ENCODE measurements at places on chromosomes 2 and 18.

- DNase-seq: no peak
These were observed 1309.8 kb upstream of the NRXN1 start for GRCh38 chr2:52341732-52342131.

GRCh38 chr2:109736177-109736827 is 57.8 kb upstream of the RGPD5 start:
- DNase-seq: peak; percentile 30

DNA sequence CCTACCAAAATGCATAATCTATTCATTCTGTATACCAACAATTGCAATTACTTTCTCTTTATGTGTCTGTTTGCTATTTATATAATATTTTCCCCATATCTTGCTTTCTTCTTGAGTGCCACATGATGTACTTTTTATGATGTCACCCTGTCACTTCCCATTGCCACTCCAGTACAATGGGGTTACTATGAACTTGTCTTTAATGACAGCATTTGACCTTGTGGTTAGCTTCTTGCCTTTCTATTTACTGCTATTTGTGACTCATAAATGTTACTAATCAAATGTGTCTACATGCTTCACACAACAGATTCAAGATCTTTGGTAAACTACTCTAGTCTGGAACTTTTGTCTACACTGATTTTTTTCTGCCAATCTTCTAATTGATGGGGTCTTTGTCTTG is 486.3 kb downstream of the NR4A2 start:
- DNase-seq: no peak

DNA sequence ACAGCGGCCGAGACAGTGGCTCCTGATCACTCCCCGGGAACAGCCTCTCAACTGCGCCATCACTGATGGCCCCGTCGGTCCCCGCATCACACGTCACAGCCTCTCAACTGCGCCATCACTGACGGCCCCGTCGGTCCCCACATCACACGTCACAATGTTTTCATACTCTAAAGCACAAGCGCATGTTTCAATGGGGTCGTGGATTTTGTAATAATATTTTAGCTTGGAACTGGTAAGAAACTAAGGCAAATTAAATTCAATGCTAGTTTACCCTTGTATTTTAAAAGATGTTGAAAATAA is 44.2 kb upstream of the CTDP1 start:
- no peak for DNase-seq

DNA sequence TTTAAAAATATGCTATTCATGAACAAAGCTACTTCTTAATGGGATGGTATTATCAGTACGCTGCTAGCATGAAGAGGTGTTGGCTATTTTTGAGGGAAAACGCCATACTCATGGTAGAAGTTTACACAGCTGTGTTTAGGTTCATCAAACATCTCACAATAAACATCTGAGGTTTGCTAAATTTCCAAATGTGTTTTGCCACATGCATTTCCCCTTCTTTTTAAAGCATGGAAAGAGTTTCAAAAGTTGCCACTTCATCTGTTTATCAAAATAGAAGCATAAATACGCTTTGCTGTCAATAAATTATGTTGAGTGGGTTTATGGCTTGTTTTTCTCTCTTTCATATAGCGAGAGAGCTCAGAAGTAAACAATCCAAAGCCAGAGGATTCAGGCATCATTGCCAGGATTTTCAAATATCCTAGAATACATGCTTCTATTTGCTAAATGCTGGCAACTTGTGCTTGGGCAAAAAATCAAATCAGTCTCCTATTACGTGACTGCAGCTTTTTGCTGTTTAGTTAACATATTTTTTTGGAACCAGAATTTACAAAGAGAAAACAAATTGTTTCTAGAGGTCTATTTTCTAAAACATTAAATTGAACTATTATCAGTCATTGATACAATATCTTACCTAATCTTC is 1919.9 kb upstream of the LRRTM1 start:
- no peak for DNase-seq

DNA sequence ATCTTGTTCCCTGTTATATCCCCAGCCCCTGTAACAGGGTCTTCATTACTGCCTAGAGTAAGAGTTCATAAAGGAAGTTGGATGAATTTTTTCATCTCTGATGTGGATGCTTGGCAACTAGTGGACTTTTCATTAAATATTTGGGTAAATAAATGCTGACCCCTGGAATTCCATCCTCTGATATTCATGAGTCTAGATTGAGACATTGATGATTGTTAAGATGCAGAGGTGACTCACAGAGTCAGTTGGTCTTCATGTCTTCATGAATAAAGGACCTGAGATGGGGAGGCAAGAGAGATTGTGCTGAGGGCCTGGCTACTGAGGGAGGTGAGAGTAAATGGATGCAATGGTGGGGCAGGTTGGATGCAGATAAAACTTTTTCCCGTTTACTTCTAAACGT is 132.7 kb upstream of the NT5C1B start:
- DNase-seq: no peak

- DNase-seq: no peak
These were observed 197.6 kb upstream of the CHST9 start for GRCh38 chr18:27382567-27383216.

DNA sequence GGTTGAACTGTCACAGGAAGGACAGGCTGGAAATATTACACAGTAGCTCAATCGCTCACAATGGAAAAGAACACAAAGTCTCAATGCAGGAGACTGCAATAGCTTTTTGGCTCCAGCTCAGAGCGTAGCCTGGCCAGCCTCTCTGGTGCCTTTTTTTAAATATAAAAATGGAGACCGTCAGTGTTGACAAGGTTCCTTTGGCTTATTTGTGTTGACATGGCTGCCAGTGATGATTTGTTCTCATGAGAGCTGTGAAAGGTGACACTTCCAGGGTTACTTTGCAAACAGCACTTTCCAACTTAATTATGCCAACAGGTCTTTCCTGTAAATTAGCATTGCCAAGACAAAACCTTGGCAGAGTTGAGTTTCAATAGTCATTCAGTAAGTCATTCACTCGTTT is 70.8 kb downstream of the KCNE4 start:
- no peak for DNase-seq

GRCh38 chr2:43441195-43441594 is 154.6 kb downstream of the THADA start:
- DNase-seq: no peak

DNA sequence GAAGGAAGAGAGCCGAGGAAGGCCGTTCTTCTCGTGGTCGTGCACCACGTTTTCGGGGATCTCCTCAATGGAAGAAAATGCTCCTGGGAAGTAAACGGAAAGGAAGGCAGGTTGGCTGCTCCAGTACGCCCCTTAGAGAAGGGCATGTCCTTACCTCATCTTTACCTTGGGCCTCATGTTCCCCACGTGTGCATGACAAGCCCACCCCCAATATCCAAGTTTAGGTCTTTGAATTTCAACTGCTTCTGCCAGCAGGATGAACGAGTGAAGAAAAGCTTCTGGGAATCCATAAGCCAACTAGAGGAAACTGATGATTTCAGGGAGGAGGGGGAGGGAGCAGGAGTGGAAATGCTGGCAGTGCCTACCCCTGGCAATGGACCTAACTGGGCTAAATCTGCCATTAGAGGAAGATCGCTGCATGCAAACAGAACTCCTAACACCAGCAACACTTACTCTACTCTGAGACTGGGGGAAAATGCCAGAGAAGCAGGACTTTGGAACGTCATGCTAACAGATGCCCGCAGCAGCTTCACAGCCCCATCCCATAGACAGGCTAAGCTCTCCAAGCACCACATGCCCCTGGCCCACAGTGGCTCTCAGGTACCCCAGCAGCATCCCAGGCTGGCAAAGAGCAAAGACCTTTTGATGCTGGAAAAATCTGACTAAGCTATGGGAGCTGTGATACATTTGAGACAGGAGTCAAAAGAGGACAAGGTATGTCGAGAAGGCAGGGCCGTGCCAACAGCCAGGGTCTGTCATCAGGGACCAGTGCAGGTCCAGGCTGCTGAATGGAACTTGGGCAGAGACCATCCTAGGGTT is 21.7 kb downstream of the CHST10 start:
- DNase-seq: no peak

DNA sequence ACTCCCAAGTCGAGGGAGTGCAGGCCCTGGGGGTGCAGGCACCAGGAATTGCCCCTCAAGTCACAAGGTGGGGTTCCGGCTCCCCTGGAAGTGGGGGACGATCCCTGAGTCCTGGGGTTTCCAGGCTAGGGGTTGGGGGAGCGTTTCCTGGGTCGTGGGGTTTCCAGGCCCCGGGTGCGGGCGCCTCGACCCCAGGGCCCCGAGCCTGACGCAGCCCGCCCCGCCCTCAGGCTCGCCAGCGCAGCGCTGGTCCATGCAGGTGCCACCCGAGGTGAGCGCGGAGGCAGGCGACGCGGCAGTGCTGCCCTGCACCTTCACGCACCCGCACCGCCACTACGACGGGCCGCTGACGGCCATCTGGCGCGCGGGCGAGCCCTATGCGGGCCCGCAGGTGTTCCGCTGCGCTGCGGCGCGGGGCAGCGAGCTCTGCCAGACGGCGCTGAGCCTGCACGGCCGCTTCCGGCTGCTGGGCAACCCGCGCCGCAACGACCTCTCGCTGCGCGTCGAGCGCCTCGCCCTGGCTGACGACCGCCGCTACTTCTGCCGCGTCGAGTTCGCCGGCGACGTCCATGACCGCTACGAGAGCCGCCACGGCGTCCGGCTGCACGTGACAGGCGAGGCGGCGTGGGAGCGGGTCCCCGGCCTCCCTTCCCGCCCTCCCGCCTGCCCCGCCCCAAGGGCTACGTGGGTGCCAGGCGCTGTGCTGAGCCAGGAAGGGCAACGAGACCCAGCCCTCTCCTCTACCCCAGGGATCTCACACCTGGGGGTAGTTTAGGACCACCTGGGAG is 12.0 kb downstream of the SIGLEC15 start:
- peak; percentile 58 for DNase-seq

GRCh38 chr2:194602750-194603149 is 1054.3 kb upstream of the SLC39A10 start:
- no peak for DNase-seq

- peak; percentile 22 for DNase-seq
These were observed 36.7 kb downstream of the SLC9A4 start for GRCh38 chr2:102509749-102510148.

GRCh38 chr2:102024410-102024809 is 32.6 kb downstream of the IL1R2 start:
- no peak for DNase-seq

- no peak for DNase-seq
These were observed 8.1 kb upstream of the TMEM200C start for GRCh38 chr18:5903386-5903785.

GRCh38 chr2:152573168-152573567 is 144.1 kb downstream of the PRPF40A start:
- peak; percentile 90 for DNase-seq

- DNase-seq: no peak
These were observed at the start of gene SGPP2 for GRCh38 chr2:222424276-222424728. TSS of gene SGPP2 (plus strand) at chr2:222424543. CDS start at chr2:222424603, 60 bp downstream.

DNA sequence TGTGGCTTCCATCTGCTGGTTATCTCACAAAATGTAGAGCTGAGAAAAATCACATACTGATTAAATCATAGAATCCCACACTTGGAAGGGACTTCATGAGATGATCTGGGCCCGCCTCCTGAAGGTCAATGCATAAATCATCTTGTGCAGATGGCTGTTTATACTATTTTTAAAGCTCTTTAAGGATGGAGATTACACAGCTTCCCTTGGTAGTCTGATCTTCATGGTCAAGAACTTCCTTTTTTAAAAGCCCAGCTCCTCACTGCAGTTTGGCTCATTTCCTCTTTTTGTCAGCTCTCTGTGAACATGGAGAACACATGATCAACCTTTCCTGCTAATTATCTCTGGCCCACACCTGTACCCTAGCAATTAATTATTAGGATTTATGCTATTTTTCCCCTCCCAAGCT is 25.9 kb downstream of the GCG start:
- DNase-seq: no peak

GRCh38 chr2:98084151-98084868 is 2.7 kb upstream of the VWA3B start:
- DNase-seq: no peak

GRCh38 chr18:26207937-26208336 is 18.3 kb upstream of the TAF4B start:
- no peak for DNase-seq

DNA sequence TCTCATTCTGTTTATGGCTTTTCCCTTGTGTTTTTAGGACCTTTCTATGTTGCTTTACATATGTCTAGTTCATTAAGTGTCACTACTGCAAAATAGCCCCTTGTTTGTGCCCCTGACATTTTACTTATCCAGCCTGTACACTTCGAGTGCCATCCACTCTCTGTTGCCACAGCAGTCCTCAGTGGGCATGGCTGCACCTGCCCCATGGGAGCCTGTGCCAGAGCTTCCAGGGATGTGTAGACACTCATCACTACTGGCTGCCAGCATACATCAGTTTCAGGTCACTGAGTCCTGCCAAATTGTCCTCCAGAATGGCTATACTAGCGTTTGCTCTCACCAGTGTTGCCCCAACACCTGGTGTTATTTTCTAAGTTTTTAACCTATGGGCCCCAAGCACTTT is 80.4 kb downstream of the ARMC9 start:
- no peak for DNase-seq

DNA sequence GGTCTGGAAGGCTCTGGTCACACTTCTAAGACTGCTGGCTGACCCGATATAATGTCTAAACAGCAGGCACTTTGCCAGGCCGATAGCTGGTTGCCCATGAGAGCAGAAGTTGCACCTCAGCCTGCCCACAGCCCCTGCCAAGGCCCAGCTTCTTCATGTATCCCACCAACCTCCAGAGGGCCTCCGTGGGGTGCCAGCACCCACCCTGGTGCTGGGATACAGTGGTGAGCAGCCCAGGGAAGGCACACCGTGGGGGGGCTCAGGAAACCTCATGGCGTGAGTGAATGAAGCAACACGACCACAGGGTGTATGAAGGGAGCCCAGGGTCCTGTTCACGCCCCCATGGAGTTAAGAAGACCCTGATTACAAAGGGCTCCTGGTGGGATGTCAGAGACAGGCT is 16.2 kb upstream of the GLI2 start:
- no peak for DNase-seq

GRCh38 chr2:168432565-168433186 is 23.4 kb upstream of the CERS6 start:
- DNase-seq: peak; percentile 82

GRCh38 chr18:48597671-48598070 is 58.8 kb downstream of the CTIF start:
- no peak for DNase-seq

DNA sequence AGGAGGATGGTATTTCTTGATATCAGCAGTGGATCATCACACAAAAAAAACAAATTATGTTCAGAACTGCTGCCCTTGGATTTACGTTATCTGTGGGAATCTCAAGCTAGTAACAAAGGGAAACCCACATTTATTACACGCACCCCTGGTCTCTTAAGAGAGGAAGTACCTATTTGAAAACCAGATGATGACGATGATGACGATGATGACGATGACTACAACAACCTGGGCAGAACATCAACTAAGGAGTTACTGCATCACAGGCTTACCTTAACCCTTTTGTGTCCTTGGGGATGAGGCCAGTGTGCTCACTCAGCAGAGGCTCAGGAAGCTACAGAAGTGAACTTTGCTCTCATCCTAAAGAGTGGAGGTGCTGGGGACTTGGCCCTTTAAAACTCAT is 169.4 kb downstream of the FSHR start:
- DNase-seq: no peak

DNA sequence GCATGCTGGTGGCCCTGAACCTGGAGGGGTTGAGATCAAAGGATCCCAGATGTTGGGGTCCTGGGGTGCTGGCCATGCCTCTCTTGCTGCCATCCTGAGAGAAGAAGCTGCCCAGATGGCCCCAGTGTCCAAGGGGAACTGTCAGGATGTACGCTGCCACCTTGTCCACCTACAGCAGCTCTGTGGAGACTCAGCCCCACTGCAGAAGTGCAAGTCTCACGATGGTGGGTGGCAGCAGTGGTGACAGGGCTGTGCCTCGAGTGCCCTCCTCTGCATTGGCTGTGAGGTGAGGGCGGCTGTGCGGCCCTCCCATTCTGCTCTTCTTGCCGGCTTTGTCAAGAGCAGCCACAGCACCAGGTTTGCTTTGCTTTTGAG is 24.7 kb downstream of the ODC1 start:
- DNase-seq: no peak

- DNase-seq: no peak
These were observed 48.7 kb downstream of the GBX2 start for GRCh38 chr2:236119476-236119875.

Data from activated CD4-positive, alpha-beta T cell treated with anti-CD3 and anti-CD28 coated beads, Interleukin-2, Interleukin-6, amounts not matched to agents 100 ng/mL and 50 ng/mL, durations not matched to agents 16 hours and 8 hours (primary cell).